ENCODE measurements at places on chromosomes 12 and 14.

- DNase-seq, result no peak
Observed at GRCh38 chr12:24770334-24770733, 178.6 kb downstream of the BCAT1 start.

DNA sequence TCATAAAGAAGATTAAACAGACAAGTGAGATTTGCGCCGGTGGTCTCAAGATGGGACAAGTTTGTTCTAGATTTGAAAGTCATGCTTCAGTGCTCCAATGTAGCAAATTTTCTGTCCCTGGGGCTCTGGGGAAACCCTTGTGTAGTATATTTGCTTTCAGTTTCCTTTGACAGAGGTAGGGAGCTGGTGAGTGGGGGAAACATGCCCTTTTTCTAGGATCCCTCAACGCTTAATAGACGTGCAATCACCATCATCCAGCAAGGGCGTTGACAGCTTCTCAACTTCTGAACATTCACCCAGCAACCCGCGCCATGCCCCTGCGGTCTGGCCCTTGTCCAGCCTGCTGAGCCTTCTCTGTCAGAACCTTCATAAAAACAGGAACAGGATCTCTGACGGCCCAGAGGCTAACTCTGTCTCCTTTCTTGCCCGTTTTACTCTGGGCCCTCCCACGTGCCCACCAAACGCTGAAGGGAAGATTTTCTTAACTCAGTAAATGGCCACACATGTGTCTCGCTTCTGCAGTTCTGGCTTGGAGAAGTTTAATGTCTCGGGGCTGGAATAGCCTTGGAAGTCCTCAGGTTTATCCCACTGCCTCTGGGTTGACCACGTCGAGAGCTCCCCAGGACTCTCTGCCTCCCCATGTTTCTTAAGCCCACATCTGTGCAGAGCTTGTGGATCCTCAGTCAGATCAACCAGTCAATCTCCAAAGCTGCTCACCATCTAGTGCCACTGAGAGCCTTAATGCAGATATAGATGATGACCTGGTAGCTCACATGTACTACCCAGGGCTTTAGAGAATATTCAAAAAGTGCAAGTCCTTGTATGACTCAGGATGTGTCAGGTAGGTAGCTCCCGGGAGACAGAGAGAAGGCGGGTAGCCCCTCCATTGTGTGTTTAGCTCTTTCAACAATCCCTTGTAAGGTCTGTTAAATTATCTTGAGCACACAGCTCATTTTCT, 58.1 kb upstream of the CCND2 start:
- DNase-seq, result no peak

DNA sequence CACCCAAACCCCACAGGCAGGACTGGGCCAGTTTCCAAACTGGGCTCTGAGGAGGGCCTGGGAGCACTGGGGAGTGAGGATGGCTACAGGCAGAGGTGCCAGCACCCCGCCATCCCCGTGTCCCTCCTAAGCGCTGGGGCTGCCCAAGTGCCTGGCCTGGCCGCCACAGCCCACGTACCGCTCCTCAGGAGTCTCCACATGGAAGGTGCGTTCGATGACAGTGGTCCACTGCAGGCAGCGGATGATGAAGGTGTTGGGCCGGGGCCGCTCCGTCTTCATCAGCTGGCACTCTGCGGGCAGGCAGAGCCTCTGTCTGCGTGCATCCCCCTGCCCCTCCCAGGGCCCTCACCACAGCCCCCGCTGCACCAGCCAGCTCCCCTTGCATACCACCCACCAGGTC, 19.1 kb downstream of the AKT1 start:
- no peak for DNase-seq

DNA sequence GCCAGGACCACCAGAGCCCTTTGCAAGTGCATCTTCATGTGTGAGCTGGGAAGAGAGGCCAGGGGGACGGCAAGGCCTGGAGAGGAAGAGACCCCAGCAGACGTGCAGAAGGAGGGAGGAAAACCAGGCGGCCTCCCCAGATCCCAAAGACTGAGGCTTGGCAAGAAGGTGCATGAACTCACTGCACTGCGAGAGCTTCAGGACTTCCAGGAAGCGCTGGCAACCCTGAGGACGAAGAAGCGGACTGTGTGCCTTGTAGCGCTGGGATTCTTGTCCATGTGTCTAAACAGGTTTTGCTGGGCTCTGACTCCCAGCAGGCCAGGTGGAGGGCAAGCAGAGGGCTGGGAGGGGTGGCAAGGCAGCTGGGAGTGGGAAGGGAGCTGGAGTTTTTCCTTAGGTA, 939 bp downstream of the TGFB3 start:
- no peak for DNase-seq

- no peak for DNase-seq
Observed at GRCh38 chr12:108720757-108721514, 10.4 kb downstream of the CORO1C start.

DNA sequence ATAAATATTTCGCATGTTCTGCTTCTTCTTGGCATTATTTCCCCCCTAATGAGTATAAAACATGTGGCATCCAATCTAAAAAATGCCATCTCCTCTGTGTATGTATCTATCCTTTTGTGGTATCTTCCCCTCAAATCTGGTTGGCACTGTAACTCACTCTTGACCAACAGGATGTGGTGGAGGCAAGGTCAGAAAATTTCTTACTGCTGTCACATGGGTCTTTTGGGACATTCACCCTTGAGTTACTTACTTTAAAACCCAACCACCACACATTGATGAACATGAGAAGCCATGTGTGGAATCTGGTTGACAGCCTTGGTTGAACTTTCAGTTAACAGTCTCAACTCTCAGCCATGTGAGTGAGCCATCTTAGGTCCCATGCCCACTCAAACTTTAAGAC, 516.9 kb downstream of the SLC16A7 start:
- DNase-seq, result no peak

GRCh38 chr12:42410340-42410739, 84.4 kb downstream of the PPHLN1 start:
- DNase-seq, result no peak

DNA sequence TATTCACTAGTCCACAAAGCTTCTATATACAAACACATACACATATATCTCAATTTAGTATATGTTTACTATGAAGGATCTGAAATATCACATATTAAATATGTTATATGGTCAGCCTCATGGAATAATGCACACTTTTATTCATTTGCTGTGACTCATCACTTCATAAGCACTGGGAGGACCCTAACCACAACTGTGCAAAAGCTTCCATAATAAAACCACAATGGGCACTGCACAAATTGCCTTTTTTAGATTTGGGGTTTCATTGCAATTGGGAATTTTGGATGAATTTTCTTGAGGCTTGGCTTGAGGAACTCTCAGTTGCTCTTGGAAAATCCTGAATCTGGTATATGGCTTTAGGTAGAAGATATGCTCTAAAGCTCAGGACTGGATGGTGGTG, 399.4 kb downstream of the C12orf75 start:
- no peak for DNase-seq

DNA sequence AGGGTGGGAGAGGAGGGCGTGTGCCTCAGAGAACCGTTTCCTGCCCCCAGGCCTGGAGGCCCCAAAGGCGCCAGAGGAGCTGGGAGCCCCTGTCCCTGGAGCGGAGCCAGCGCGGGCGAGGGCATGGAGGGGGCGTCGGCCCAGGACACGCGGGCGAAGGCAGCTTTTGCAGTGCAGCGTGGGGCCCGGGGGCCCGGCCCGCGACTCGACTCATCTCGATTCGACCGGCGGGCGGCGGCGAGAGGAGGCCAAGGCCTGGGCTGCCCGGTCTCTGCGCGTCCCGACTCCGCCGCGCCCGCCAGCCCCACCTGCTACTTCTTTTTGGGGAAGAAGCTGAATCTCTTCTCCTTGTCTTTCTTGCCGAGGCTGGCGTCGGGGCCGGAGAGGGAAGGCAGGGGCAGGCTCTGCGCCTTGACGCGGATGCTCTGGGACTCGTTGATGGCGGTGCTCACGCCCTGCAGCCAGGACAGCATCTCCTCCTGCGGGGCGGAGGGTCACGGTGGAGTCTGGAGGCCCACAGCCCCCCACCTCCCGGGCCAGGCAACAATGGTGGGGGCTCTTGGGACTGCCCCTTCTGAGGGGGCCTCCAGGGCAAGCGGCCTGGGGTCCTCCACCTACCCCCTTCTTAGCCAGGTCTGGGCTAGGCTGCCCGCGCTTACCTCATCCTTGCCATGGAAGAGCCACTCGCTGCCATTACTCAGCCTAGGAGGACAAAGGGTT, 44.9 kb downstream of the PLEKHG3 start:
- no peak for DNase-seq

- DNase-seq, result no peak
Observed at GRCh38 chr14:96602186-96602585, 100.0 kb downstream of the PAPOLA start.

- DNase-seq, result no peak
Observed at GRCh38 chr14:48333221-48333920, 658.0 kb upstream of the MDGA2 start.

DNA sequence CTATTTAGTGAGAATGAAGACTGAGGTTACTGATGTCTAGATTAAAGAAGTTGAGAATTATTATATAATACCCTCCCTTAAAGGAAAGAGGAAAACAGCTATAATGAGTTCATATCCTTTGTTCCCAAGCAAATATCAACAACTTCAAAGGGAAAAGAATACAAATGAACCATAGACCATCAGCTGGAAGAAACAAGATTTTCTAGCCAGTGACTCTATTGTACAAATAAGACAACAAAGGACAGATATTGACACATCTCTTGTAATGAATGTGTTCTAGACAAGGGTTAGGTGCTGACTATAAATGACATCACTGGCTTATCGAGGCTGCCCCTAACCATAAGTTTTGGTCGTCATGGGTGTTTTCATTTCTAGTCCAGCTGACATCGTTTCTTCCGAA, 48.2 kb downstream of the SLC38A4 start:
- no peak for DNase-seq

DNA sequence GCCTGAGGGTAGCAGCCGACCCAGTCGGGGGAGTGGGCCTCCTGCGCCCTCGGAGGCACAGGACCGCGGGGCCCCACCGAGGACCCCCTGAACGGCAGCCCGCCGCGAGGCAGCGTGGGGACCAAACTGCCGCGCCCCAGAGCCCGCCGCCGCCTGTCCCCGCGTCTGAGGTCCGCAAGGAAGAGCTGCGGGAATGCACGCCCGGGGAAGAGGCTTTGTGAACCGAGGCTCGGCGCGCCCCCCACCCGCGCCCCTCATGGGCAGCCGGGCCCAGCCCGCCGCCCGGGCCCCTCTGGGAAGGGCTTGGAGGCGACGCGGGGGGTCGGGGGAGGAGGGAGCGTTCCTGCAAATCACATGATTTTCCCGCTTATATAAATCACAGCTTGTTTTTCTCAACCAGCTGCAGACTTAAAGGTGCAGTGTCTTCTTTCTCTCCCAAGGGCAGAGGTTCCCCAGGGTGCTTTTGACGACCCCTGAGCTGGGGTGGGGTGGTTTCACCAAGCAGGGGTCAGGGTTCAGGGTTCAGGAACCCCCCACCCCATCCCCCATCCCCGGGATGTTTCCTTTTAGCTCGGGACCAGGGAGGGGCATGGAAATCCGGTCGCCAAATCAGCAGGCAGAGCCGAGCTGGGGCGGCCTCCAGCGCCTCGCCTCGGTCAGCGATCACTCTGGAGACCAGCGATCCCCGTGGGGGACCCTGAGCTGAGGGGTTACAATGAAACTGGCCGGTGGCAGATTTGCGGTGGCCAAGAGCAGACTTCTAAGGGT, 44.7 kb upstream of the ATP23 start:
- no peak for DNase-seq

- no peak for DNase-seq
Observed at GRCh38 chr14:77615361-77616132, 890 bp downstream of the SPTLC2 start.

- no peak for DNase-seq
Observed at GRCh38 chr12:27425306-27425705, 21.2 kb upstream of the SMCO2 start.

GRCh38 chr12:83473408-83474095, 786.8 kb downstream of the TMTC2 start:
- DNase-seq, result no peak

GRCh38 chr14:79424462-79424861, 786.8 kb downstream of the DIO2 start:
- DNase-seq, result no peak

DNA sequence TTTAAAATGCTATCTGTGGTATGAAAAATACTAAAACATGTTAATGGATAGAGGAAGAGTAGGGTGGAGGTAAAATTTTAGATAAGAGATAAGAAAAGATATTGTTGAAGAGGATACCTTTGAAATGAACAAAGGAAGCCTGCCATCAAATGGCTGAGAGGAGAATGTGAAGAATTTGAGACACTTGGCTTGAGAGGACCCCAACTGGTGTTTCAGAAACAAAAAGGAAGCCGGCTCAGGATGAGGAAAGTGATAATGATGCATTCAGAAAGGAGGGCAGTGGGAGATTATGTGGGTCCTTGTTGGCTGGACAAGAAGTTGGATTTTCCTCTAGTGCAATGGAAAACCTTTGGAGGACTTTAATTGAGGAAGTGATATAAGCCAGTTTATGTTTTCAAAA, 264.4 kb downstream of the DUSP6 start:
- no peak for DNase-seq

DNA sequence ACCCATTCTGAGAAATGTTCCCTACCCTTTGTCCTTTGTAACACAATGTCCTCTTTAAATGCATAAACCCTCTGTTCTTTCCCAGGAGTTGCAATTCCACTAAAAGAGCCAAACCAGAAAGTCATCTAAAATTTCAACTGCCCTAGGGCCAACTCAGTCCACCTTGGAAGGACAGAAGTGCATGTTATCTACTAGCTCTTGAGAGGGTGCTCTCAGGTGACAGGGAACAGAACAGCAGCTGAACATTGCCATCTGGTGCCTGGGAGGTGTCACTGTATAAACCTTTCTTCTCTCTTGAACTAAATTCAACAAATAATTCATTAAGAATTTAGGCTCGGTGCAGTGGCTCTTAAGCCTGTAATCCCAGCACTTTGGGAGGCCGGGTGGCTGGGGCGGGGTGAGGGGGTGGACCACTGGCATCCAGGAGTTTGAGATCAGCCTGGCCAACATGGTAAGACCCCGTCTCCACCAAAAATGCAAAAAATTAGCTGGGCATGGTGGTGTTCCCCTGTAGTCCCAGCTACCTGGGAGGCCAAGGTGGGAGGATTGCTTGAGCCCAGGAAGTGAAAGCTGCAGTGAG, 10.3 kb upstream of the FERMT2 start:
- DNase-seq, result no peak

- DNase-seq, result no peak
Observed at GRCh38 chr12:11569716-11570115, 79.8 kb upstream of the ETV6 start.

DNA sequence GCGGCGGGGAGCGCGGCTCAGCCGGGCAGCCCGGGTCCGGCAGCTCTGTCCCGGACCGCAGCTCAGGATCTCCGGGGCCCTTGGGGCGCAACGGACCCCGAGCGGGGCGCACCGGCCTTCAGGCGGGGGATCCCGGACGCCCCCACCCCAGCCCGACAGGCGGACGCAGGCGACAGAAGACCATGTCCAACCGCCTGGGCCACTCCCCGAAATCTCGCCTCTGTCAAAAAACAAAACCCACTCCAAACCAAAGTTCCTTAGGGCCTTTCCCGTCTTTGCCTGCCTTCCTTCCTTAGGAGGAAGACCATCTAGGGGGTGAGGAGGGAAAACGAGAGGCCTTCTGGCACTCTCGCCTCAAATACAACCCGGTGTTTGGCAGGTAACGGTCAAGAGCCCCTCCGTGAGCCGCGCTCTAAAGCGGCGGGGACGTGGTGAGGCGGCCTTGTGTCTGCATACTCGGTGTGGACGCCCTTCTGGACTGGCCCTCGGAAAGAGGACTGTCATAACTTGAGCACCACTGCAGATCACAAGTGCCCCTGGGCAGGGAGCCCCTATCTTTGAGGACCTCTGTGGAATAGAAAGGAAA, 604 bp downstream of the HCFC2 start:
- DNase-seq, result no peak

GRCh38 chr14:43019826-43020225, 1413.2 kb downstream of the LRFN5 start:
- no peak for DNase-seq
